Adrenal gland (tissue), 19 donors: ENCODE measurements at places on chromosomes 12 and 14. TPM values are rescaled to one million over a fixed set of nuclear protein-coding genes. Genes with fewer than 3 reads are reported as not detected.

Gene ADAM21
- 0.40 TPM for polyA plus RNA-seq

DNA sequence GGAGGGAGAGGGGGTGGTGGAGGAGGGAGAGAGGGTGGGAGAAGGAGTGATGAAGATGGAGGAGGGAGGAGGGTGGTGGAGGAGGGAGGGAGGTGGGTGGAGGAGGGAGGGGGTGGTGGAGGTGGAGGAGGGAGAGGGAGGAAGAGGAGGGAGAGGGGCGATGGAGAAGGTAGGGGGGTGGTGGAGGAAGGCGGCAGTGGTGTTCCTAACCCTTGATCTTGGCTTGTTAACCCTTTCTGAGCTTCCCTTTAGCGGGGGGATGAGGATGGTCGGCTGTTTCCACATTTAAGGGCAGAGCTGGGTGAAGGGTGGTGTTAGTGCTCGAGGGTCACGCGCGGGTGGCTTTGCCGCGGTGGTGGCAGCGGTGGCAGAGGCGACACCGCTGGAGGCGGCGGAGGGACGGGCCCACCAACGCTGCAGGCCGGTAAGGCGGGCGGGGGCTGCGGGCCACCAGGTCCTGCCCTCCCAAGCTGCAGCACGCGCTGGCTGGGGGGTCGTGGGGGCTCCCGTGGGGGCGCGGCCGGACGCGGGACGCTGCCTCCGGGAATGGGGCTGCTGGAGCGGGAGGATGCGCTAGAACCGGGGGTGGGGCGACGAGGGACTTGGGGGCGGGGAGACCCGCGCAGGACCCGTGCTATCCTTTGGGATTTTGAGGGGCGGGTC is 156.3 kb downstream of the PTPN11 start:
- no peak for DNase-seq

GRCh38 chr14:58541633-58542022 is 96.1 kb upstream of the DACT1 start:
- no peak for DNase-seq

DNA sequence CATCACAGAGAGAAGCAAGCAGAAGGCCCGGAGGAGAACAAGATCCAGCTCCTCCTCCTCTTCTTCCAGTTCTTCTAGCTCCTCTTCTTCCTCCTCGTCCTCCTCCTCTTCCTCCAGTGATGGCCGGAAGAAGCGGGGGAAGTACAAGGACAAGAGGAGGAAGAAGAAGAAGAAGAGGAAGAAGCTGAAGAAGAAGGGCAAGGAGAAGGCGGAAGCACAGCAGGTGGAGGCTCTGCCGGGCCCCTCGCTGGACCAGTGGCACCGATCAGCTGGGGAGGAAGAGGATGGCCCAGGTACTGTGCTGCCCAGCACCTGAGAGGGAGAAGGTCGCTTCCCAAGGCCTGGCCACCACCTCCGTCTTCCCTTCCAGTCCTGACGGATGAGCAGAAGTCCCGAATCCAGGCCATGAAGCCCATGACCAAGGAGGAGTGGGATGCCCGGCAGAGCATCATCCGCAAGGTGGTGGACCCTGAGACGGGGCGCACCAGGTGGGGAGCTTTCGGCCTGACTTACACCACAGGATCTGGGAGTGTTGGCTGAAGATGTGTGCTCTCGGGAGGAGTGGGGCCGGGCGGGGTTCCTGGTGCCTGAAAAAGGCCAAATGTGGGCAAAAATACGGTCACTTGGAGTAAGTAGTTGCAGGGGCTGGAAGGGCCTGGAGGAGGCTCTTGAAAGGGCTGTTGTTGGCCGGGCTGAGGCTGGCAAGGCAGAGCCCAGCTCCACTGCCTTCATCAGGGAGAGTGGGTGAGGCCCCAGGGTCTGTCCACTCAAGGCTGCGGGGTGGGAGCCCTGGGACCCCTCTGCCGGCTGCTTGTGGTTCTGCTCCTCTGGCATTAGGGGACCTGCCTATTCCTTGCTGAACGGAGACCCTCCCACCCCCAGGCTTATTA is 1.4 kb downstream of the ARL6IP4 start:
- no peak for DNase-seq

Gene KRT6C
- not detected for polyA plus RNA-seq

DNA sequence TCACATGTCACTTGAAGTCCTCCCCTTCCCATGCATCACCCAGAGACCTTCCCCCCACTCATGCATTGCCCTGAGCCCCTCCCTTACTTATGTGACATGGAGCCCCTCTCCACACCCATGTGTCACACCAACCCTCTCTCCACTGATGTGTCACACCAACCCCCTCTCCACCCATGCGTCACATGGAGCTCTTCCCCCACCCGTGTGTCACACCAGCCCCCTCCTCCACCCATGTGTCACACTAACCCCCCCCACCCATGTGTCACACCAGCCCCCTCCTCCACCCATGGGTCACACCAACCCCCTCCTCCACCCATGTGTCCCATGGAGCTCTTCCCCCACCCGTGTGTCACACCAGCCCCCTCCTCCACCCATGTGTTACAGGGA is 30.4 kb downstream of the RTL1 start:
- peak; percentile 56 for DNase-seq

Gene STXBP6
- 1.1 TPM for polyA plus RNA-seq

Gene FGF23
- 0.13 TPM for polyA plus RNA-seq

GRCh38 chr14:103492156-103492925 is 30.3 kb downstream of the CKB start:
- DNase-seq, result no peak
